Fibroblast of upper back skin (primary cell): ENCODE measurements at places on chromosomes 7 and 10.

- no peak for DNase-seq
These were observed 137.6 kb upstream of the THSD7A start for GRCh38 chr7:11969643-11970042.

GRCh38 chr10:128901236-128901635 lies 565.8 kb upstream of the MGMT start:
- DNase-seq: no peak

DNA sequence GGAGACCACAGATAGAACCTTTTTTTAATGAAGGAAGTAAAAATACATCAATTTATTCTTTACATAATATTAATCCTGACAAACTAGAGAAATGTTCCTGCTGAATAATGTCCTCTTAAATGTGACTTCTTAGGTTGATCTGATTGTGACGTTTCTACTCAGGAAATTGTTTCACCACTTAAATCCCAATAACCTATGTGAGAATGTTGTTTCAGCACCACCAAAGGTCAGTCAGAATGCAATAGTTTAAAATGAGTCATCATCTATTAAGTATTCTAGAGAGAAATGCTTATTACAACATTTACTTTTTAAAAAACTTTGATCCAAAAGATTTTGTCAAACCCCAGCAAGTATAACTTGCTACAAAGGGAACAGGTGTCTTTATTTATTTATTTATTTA lies 155.4 kb upstream of the CACNA2D1 start:
- DNase-seq: peak; percentile 55

GRCh38 chr10:97319671-97320479 lies 804 bp downstream of the FRAT1 start:
- DNase-seq: no peak

GRCh38 chr10:113929522-113929921 lies 75.1 kb downstream of the NHLRC2 start:
- no peak for DNase-seq

DNA sequence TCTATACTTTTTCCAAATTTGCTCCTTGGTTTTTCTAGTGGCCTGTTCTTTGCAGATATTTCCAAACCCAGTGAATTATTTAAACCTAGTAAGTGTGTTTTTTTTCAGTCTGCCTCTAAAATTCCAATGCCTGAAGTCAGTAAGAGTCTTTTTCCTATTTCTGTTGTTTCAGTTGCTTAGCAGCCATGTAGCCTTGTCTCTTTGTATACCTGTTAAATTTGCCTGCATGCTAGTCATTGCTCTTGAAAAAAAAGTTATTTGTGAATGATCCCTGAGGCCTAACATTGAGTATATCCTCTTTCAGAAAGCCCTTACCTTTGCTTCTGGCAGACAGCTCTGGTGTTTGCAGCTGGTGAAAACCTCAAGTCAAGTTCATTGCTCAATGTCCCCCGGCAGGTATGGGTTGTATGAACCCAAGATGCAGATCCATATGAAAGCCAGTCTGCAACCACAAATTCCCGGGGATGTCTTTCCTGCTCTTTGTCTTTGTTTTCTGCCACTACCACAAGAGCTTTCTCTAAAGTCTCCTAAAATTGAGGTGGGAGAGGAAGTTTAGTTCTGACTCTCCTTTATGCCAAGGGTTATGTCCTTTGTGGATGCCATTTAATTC lies 35.7 kb downstream of the CH25H start:
- peak; percentile 45 for DNase-seq

GRCh38 chr10:17031637-17032635 lies 97.7 kb downstream of the CUBN start:
- no peak for DNase-seq

- DNase-seq: no peak
These were observed 107.7 kb downstream of the TACC2 start for GRCh38 chr10:122096705-122097104.

DNA sequence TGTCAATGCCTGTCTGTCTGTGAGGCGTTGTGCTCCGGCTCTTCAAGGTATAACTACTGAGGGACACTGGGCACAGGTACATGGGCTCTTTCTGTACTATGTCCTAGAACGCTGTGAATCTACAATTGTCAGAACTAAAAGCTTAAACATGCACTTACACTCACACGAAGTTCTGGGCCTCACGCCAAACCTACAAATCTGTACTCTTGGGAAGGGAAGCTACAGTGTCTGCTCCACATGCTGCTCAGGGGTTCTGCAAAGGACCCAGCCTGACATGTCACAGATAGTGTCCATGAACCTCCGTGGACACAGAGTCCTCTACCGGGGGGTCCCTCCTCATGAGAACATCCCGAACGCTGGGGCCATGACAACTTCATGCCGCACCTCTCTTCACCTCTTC lies 268.7 kb downstream of the WDR37 start:
- no peak for DNase-seq

DNA sequence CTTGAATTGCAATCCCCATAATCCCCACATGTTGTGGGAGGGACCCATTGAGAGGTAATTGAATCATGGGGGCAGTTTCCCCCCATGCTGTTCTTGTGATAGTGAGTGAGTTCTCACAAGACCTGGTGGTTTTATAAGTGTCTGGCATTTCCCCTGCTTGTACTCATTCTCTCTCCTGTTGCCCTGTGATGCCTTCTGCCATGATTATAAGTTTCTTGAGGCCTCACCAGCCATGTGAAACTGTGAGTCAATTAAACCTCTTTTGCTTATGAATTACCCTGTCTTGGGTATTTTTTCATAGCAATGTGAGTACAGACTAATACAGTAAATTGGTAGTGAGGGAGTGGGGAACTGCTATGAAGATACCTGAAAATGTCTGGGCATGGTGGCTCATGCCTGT lies 65.0 kb downstream of the ANKRD7 start:
- DNase-seq: no peak

GRCh38 chr10:76149182-76149581 lies 717.8 kb downstream of the LRMDA start:
- DNase-seq: peak; percentile 43

DNA sequence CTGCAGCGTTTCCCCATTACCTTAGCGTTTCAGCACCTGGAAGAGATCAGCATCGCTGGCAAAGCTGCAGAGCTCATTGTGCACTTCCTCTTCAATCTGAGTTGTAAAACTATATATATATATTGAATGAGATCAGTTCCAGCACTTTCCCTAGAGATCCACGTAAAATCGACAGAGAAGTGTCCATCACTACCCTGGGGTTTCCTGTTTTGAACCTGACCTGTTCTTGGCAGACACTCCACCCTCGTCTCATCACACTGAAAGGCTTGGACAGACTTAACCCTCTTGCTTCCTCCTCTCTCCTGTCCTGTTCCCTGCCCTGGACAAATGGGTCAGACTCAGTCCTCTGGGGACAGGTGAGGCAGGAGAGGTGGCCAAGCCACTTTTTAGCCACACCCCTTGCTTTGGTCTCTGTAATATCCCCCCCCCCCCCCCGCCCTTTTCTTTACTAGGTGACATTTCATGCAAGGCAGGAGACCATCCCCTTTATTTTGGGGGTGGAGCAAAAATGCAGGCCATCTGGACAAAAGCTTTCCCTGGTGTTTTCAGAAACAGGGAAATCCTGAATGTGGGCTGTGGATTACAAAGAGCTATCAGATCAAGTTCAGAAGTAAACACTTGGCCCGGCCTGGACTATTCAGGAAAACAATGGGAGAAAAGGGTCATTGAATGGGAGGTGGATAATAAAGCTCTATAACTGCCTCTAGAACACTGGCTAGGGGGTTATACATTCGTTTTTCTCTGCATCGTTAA lies 83.7 kb upstream of the KDM7A start:
- DNase-seq: no peak

DNA sequence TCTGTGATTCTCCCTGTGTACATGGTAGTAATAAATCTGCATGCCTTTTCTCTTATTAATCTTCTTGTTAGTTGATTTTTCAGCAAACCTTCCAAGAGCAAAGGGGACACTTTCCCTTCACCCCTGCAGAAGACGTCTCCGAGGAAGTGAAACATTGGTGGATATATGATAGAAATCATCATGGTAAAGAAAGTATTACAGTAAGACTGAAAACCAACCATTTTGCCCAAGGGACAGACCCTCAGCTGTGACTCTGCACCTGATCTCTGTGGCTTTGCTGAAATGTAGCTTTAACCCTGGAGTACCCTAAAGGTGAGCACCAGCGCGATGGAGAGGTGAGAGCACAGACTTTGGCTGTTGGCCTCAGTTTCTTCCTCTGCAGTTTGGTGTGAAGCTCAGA lies 32.8 kb upstream of the MYO3A start:
- no peak for DNase-seq

- peak; percentile 61 for DNase-seq
These were observed 302.1 kb downstream of the FZD1 start for GRCh38 chr7:91566402-91566732.

DNA sequence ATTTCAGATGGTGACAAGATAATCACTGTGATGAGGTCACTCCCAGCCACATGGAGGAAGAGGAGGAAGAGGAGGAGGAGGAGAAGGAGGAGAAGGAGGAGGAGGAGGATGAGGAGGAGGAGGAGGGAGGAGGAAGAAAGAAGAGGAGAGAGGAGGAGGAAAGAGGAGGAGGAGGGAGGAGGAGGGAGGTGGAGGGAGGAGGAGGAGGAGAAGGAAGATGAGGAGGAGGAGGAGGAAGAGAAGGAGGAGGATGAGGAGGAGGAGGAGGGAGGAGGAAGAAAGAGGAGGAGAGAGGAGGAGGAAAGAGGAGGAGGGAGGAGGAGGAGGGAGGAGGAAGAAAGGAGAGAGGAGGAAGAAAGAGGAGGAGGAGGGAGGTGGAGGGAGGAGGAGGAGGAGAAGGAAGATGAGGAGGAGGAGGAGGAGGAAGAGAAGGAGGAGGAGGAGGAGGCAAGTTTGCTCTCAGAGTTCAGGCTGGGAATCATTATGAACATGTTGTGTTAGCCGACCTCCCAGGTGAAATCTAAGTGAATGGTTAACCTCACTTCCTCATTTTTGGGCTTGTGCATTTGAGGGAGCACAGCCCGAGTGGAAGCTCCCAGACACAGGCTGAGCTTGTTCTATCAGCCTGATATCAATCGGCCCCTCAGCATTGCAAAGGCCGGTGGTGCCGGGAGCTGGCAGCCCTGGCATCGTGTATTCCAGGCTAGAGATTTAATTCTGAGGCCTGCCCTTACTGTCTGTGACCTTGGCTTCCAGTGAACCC lies 236.2 kb upstream of the PITRM1 start:
- DNase-seq: no peak
